ENCODE measurements at places on chromosomes 7 and 10.

DNA sequence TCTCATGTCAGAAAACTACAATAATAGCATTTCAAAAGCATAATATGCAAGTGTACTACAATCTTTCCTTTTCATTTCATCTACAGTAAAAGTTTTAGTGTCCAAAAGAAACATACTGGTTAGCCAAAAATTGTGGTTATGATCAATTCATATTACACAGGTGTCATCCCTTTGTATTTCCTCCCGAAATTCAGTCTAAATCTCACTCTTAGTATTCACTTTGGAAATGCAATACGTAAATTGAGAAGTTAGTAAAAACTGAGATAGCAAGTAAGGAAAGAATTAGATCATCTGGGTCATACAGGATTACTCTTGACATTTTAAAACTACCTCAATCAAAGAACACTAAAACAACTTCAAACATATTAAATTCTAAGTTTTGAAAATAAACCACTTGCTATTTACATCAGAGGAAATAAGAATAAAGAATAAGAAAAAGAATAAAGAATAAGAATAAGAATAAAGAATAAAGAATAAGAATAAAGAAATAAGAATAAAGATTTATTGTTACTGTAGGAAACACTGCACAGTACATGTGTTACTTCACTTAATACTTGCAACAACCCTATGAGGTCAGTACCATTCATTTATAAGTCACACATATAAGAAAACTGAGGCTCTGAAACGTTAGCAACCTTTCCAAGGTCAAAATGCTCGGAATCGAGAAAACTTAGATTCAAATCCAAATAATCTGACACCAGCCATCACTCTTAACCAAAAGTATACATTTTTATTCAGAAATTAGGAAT is 10.5 kb downstream of the SNX13 start:
- DNase-seq, result no peak

- no peak for DNase-seq
Measured at GRCh38 chr7:138992052-138992531, 10.9 kb upstream of the KIAA1549 start.

DNA sequence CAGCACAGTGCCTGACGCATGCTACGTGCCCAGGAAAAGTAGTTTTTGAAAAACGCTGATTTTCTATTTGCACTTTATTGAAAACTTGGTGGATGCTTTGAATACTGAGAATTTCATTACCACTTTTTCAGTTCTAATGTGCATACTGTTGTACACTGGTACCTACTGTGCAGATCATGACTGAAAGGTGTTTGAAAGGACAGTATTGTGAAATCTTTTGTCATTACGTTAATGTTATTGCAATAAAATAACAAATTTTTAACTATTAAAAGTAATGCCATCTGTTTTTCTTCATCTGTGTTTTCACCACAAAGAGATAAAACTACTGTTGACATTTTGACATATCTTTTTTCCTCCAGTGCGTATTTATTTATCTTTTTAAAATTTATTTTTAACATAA is 42.1 kb downstream of the CNNM2 start:
- DNase-seq, result no peak

DNA sequence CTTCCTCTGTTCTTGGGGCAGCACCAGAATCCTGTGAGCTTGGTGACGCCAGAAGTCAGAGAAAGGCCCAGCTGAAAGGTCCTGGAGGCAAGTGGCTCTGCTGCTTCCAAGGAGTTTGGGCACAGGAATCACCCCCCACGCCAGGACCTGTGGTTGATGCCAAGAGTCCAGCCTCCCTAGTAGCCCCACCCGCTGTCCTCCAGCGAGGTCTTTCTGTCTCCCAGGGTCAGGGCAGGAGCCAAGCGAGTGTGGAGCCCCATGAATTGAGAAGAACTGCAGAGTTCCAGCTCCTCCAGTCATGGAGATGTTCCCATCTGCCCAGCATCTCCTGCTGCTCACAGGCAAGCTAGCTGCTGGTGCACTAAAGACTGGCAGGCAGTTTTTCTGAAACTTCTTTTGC is 631.7 kb upstream of the MGMT start:
- no peak for DNase-seq

DNA sequence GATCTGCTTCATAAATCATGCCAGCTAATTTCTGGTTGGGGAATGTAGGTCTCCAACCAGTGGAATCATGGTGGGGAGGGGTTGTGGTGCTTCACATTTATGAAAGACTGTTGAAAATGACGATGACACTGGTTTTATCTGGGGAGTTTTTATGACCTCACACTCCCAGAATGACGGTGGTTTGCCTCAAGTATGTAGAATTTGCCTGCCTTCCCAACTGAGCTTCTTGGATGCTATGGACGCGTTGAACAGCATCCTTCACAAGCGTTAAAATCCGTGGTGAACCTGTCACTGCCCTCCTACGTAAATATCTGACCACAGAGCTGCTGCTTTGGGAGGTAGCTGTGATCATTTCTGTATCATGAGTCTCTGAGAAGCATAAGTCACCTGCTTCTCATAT is 3.3 kb downstream of the INSYN2A start:
- DNase-seq, result no peak

- DNase-seq, result no peak
Measured at GRCh38 chr7:157910446-157910845, 573.6 kb downstream of the DNAJB6 start.

GRCh38 chr10:84344526-84344925 is 16.1 kb downstream of the CCSER2 start:
- DNase-seq, result no peak

- DNase-seq, result no peak
Measured at GRCh38 chr7:155587486-155587885, 41.1 kb upstream of the CNPY1 start.

DNA sequence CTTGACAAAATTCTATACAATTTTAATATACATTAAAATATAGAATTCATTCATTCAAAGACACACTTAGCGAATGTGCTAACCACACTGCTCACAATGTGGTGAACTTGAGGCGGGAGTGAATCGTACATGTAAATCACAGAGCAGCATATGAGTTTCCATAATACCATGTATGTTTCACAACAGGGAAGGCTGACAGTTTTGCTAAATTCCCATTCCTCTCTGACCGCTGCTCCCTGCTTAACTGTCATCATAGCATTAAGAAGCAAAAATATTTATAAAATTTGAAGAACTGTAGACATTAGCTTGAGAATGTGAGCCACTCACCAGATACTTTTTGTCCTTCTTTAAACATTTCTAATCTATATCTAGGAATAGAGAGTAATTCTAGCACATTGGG is 763.3 kb downstream of the MAGI2 start:
- DNase-seq, result no peak

DNA sequence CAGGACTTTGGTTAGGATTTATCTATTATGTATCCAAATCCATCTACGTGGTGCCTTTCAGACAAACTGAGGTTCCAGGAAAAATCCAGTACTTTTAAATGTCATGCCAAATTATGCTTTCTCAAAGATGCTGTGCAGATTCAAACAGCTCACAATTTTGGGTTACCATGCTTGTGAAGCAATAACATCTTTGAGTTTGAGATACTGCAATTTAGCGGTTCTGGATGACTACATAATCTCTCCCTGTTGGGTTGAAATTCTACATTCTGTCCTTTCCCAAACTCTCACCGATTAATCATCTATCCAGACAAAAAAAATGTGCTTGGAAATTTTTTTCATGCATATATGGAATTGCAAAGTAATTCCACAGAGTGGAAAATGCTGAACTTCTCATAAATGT is 3.5 kb downstream of the RHOBTB1 start:
- no peak for DNase-seq
